ENCODE measurements at places on chromosomes 1 and 21. TPM values are rescaled to one million over a fixed set of nuclear protein-coding genes. Genes with fewer than 3 reads are reported as not detected.

DNA sequence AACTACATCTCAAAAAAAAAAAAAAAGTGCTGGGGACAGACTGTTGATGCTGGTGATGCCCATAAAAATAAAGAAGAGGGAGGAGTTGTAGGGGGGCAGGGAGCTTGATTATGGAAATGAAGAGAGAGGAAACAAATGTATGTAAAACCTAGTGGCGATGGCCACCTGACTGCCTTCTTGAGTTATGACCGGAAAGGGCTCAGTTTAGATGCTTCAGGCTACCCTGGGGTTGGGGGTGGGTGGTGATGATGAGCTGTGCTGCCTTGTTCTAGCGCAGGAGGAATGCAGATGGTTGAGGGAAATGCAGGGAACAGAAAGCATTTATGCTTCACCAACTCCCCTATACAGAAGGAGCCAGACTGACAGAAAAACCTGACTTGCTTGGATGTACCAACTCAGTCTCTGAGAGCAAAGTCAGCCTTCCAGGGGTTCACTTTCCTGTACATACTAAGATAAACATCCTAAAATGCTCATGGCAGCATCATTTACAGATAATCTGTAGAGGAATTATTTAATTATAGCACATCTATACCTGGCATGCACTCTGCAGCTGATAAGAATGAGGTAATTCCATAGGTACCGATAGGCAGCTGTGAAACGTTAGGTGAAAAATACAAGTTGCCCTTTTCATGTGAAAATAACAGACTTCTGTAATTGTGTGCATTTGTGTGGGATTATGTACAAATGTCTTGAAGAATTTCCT lies 8.0 kb upstream of the BCAR3 start:
- peak overlapping the region; percentile 1 for H3K4me3 ChIP-seq
- peak overlapping the region; percentile 25 for H3K27ac ChIP-seq
- H3K4me1 ChIP-seq: peaks cover 80% of the 10 kb centered on the region
- peak; percentile 77 for DNase-seq
- H3K27me3 ChIP-seq: no peaks in the 10 kb centered on the region

- peak overlapping the region; percentile 22 for H3K4me3 ChIP-seq
- peaks cover 37% of the 10 kb centered on the region for H3K4me1 ChIP-seq
- no peaks in the 10 kb centered on the region for H3K27me3 ChIP-seq
- DNase-seq: peak; percentile 48
- no peak overlapping the region for H3K27ac ChIP-seq
- no peaks in the 10 kb centered on the region for H3K36me3 ChIP-seq
These were observed 68.1 kb downstream of the VWA5B1 start for GRCh38 chr1:20358761-20359263.

The CLIC6 gene
- not detected for total RNA-seq

DNA sequence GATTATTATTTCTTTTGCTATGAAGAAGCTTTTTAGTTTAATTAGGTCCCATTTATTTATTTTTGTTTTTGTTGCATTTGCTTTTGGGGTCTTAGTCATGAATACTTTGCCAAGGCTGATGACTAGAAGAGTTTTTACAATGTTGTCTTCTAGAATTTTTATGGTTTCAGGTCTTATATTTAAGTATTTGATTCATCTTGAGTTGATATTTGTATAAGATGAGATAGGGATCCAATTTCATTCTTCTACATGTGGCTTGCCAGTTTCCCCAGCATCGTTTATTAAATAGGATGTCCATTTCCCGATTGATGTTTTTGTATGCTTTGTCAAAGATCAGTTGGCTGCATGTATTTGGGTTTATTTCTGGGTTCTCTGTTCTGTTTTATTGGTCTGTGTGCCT lies 8.5 kb upstream of the ACBD6 start:
- H3K27ac ChIP-seq: no peak overlapping the region
- H3K27me3 ChIP-seq: no peaks in the 10 kb centered on the region
- no peak for DNase-seq
- no peaks in the 10 kb centered on the region for H3K4me1 ChIP-seq

The GRIK3 gene
- not detected for total RNA-seq

GRCh38 chr1:41590331-41590730 lies 105.8 kb upstream of the EDN2 start:
- H3K27ac ChIP-seq: no peak overlapping the region
- no peaks in the 10 kb centered on the region for H3K36me3 ChIP-seq
- DNase-seq: no peak
- no peak overlapping the region for H3K4me3 ChIP-seq
- no peaks in the 10 kb centered on the region for H3K27me3 ChIP-seq

Measured in Karpas-422 (cell line).